ENCODE measurements at places on chromosomes 4 and X.

DNA sequence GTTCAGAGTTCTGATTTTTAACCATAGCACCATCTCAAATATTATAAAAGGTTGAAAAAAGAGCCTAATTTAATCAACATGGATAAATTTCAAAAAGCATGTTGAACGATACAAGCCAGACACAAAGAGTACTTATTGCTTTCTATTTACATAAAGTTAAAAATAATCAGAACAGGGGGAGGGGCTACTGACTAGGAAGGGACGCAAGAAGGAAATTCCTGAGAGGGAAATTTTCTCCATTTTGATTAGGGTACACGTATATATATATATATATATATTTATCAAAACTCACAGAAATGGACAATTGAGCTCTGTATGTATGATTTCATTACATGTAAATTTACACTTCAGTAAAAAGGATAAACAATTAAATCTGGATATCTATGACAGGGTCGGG lies 482 bp upstream of the MBTPS2 start:
- DNase-seq: no peak

DNA sequence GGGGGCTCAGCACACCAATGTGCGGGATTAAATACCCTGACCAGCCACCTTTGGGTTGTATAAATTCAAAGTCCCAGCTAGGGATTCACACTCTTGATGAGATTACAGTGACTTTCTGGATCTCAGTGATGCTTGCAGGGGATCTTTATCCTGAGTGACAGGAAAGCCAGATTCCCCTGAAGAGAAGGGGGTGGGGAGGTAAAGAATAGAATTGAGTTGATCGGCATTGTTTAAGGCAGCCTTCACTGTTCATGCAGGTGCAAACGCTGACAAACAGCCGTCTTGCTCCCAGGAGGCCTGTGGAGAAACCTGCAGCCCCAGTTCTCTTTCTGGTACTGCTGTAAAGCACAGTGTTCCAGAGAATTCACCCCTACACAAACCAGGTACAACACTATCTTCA lies 19.0 kb downstream of the CXXC4 start:
- DNase-seq: no peak

DNA sequence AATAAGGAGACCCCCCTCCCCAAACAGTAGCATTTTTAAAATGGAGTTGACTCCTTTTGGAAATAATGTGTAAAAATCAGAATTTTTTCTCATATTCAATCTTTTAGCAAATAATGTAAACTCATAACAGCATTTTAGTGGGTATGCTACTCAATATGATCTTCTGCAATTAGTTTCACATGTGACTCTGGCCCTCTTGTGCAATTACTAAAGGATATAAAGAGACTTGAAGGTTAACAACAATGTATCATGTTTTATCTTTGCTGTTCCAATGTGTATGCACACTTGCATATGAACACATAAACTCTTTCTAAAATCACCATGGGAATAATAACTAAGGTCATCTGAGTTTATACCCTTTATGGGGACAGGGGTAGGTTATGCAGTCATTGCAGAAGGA lies 39.9 kb upstream of the RXFP1 start:
- DNase-seq: no peak

GRCh38 chrX:108875548-108875947 lies 139.2 kb upstream of the IRS4 start:
- DNase-seq: no peak

- DNase-seq: no peak
These were observed 22.2 kb downstream of the C4orf50 start for GRCh38 chr4:5995901-5996623.

- no peak for DNase-seq
These were observed 132.1 kb downstream of the SNCA start for GRCh38 chr4:89704651-89705395.

- no peak for DNase-seq
These were observed 89.6 kb downstream of the C4orf51 start for GRCh38 chr4:145769450-145770037.

All from stimulated activated CD4-positive, alpha-beta T cell treated with anti-CD3 and anti-CD28 coated beads, Interleukin-2, amount 100 ng/mL, for 4 hours (primary cell).